Mucosa of descending colon (tissue), 3 donors: ENCODE measurements at places on chromosomes 16 and 17.

DNA sequence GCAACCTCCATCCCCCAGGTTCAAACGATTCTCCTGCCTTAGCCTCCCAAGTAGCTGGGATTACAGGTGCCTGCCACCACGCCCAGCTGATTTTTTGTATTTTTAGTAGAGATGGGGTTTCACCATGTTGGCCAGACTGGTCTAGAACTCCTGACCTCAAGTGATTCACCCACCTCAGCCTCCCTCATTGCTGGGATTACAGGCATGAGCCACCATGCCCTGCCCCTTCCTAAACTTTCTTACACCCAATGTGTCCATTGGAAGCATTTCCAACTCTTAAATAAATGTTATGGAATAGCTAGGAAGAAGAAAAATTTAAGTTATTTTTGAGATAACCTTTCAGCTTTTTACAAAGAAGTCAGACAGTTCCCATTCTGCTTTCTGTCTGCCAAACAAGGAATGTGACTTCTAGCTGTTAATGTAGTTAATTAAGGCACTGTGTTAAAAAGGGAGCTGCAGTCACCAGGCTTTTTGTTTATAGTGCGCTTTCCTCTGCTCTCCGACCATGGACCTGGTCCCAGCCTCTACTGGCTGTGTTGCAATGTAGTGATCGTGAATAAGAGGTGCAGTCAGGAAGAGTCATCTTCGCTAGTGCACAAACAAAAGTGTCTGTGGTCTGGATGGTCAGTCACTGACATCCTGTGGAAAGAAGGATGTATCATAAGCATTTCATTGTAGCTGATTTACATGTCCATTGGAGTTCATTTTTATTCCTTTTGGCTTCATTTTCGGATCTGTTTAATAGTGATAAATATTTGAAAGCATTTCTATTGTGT is 39.7 kb downstream of the USP10 start:
- DNase-seq: no peak

GRCh38 chr17:81153340-81153803 is 11.9 kb upstream of the PVALEF start:
- no peak for DNase-seq

DNA sequence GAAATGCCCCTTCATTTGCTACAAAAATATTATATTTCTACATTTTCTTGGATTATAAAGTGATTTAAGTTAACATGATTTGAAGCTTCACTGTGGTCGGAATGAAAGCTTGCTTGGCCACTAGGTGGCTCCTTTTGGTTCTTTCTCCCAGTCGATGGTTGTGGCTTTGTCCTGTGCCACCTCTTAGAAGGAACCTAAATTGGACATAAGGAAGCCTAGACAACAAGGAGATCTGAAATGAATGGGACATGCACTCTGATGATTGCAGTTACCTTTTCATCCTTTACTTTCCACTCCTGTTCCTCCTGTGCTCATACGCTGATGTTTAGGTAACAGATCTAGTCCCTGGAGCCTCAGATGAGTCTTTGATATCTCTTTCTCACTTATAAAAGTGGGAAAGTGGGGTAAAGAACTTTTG is 39.2 kb downstream of the FTO start:
- peak; percentile 62 for DNase-seq

- no peak for DNase-seq
Observed at GRCh38 chr16:87878704-87879103, 9.4 kb upstream of the SLC7A5 start.

DNA sequence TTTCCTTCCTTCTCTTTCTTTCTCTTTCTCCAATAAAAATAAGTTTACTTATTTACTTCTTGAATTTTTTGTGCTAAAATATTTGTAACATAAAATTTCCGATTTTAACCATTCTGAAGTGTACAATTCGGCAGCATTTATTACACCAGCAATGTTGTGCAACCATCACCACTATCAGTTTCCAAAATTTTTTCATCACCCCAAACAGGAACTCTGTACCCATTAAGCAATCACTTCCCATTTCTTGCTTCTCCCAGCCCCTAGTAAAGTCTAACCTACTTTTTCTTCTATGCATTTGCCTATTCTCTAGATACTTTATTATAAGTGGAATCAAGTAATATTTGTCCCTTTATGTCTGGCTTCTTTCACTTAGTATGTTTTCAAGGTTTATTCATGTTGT is 2.5 kb upstream of the HP start:
- no peak for DNase-seq
